ENCODE measurements at places on chromosomes 7 and 10.

DNA sequence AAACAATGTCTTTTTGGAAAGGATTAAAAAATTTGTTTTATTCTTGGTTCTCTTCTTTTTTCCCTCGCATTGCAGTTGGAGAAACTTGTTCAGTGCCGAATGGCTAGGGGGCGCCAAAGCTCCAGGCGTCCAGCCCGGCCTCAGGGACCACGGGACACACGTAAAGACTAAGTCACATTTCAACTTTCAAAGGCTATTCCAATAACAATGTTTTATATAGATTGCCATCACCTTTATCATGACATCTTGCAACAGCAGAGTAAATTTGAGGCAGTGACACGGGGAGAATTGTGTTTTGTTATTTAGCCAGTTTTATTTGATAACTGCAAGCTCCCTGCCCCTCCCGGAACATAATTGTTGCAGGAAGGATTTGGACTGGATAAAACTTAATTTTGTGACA is 2.2 kb upstream of the IGFBP3 start:
- DNase-seq: peak; percentile 45

DNA sequence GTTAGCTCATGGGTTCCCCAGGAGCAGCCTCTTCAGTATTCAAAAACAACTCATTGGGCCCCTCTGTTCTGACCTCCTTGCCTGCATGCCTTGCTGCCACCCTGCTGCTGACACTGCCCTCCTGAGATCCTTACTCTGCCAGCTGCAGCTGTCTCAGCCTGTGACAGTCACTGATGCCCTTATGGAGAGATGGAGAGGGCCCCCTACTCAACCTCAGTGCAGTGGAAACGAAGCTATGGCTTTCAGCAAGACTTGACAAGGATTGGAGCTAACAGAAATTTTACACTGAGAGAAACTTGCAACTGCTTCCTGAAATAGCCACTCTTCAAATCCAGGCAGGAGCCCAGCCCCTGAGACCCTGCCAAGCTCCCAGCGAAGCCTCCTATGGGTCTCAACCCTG is 678.3 kb upstream of the C7orf33 start:
- no peak for DNase-seq

DNA sequence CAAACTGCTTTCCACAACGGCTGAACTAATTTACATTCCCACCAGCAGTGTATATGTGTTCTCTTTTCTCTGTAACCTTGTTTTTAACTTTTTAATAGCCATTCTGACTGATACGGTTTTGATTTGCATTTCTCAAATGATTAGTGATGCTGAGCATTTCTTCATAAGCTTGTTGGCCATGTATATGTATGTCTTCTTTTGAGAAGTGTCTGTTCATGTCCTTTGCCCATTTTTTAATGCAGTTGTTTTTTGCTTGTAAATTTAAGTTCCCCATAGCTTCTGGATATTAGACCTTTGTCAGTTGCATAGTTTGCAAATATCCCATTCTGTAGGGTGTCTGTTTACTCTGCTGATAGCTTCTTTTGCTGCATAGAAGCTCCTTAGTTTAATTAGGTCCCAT is 6.1 kb downstream of the ZNF786 start:
- DNase-seq: no peak

- no peak for DNase-seq
Observed at GRCh38 chr10:120929166-120929565, 78.0 kb downstream of the WDR11 start.

- no peak for DNase-seq
Observed at GRCh38 chr10:89342206-89342958, 14.6 kb downstream of the IFIT3 start.

Measured in T-helper 17 cell (primary cell).